ENCODE measurements at places on chromosomes 3 and 15.

DNA sequence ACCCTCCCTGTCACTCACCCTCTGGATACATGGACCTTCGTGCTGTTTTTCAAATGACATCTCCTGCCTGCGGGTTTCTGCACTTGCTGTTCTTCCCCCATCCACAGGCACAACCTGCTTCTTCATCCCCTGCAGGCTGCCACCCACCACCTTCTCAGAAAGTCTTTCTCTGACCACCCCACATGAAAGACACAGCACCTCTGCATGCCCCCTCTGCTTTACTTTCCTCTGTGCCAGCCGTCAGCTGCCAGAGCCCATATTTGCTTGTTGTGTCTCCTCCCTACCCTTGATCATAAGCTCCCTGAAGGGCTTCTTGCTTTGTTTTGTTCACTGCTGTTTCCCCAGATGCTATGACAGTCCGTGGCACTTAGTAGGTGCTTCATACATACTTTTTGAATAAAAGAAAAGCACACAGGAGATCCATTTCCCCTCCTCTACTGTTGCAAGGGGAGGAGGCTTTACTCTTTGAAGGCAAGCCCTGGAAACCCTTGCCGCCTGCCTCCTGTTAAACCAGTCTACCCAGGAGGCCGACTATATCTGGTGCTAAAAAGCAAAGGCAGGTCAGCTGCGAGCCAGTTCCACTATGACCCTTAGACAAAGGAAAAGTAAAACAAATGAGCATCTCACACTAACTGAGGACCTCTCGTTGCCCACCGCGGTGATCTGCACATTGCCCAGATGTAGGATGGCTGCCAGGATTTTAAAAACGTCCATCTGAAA is 31.9 kb downstream of the MYO5C start:
- no peak for DNase-seq

- no peak for DNase-seq
These were observed 239.0 kb upstream of the KCNMB2 start for GRCh38 chr3:178297199-178297598.

- DNase-seq = no peak
These were observed 14.4 kb upstream of the KY start for GRCh38 chr3:134665243-134665642.

- no peak for DNase-seq
These were observed 11.8 kb downstream of the GP5 start for GRCh38 chr3:194387276-194387675.

- no peak for DNase-seq
These were observed 51.0 kb upstream of the KLF13 start for GRCh38 chr15:31275331-31276262.

GRCh38 chr15:73758461-73758860 is 5.3 kb upstream of the INSYN1 start:
- DNase-seq = no peak

DNA sequence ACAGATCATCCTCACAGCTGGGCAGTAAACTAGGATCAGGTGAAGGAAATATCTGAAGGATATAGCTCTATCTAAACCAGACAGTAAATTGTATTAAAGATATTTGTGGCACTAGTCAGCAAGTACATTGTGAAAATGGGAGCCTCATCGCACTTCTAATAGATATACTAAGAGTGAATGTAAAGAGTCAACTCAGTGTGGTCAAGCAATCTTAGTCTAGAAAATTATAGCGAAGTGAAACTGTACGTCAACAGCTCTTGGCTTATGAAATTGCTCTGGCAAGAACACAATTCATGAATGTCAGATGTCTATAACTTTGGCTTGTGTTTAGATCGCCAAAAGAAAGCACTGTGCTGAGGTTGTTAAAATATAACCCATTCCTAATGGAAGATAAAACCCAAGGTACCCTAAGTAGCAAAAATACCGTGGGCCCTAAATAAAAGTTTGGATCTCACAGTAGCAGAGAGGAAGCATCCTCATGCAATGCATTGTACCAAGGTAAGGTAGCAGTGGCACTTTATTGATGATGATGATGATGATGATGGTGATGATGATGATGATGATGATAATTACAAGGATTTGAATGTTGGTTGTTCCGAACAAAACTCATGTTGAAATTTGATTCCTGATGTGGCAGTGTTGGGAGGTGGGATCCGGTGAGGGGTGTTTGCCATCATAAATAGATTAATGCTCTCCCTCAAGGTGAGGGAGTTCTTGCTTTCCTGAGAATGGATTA is 228.5 kb downstream of the UNC13C start:
- DNase-seq = no peak

GRCh38 chr3:148379763-148380382 is 317.8 kb upstream of the AGTR1 start:
- DNase-seq = no peak

DNA sequence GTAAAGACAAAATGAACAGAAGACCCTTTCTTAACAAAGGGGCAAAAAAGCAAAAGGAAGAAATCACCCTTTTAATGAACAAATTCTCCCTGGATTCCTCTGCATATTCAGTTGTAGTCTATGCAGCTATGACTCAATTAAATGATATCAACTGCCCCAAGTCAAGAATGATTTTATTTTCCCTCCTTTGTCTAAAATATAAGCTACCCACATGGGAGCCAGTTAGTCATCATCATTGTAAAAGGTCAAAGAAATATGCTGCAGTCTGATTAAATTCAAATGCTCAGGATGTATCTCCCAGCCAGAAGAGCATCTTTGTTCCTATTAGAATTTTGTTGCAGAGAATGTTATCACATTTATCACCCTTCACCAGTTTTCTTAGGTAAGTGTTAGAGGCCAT is 84.0 kb downstream of the SST start:
- DNase-seq = no peak

DNA sequence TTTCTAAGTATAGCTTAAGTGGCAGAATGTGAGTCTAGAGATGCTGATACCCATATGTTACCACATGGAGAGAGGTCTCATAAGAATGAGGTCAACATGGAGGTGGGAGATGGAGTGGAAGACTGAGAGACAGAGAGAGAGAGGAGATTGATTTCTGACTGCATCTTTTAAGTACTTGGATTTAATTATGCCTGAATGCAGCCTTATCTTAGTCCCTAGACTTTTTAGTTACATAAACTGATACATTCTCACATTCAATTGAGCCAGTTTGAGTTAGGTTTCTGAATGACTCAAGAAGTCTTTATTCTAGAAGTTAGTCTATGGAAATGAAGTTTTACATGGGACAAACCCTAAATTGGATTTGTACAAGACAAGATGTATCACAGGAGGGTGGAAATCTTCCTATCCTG is 58.5 kb upstream of the TNFSF10 start:
- no peak for DNase-seq

GRCh38 chr3:172552607-172553006 is 29.4 kb upstream of the TNFSF10 start:
- DNase-seq = no peak

DNA sequence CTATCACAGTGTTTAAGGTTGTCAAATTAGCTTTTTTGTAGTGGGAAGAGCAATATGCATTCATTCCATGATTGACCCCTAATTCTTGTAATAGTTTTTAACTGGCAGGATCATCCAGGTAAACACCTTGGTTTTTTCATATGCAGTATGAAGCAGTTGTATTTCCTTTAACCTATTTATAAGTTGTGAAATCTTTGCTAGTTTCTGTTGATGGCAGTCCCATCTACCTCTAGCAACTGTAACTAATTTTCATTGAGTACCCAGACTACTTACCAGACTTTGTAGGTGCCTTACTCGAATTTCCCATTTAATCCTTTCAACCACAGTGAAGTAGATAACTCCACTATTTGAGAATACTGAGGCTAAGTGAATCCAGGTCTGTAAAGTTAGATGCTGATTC is 6.1 kb downstream of the FXR1 start:
- no peak for DNase-seq

DNA sequence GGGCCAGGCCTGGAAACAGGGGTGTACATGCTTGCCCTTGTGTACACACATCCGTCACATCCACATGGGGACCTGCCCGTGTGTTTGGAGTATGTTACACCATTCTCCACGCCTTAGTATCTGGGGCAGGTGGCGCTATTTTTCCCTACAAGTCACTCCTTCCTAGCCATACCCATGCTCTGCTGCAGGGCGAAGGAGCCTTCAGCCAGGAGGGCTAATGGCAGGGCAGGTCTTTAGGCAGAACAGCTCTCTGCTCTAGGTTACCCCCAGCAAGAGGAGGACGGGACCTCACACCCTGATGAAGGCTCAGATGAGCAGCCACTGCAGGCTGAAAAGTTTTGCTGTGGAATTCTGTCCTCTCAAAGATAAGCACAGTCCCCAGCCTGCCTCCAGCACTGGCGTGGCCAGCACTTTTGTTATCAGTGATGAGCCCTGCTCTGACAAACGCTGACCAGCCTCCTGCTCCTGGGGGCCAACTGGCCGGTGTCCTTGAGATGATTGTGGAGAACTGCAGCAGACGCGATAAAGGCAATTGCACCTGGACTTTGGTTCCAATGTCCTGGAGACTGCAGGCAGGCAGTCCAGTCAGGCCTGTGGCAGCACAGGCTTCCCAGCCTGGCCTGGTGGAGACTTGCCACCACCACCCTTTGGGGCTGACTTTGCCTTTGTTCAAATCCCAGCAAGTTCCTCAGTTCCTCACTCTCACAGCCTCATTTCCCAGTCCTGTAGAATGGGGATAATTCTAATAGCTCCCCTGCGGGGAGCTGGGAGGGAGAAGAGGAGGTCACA is 19.8 kb upstream of the PIGZ start:
- DNase-seq = no peak

DNA sequence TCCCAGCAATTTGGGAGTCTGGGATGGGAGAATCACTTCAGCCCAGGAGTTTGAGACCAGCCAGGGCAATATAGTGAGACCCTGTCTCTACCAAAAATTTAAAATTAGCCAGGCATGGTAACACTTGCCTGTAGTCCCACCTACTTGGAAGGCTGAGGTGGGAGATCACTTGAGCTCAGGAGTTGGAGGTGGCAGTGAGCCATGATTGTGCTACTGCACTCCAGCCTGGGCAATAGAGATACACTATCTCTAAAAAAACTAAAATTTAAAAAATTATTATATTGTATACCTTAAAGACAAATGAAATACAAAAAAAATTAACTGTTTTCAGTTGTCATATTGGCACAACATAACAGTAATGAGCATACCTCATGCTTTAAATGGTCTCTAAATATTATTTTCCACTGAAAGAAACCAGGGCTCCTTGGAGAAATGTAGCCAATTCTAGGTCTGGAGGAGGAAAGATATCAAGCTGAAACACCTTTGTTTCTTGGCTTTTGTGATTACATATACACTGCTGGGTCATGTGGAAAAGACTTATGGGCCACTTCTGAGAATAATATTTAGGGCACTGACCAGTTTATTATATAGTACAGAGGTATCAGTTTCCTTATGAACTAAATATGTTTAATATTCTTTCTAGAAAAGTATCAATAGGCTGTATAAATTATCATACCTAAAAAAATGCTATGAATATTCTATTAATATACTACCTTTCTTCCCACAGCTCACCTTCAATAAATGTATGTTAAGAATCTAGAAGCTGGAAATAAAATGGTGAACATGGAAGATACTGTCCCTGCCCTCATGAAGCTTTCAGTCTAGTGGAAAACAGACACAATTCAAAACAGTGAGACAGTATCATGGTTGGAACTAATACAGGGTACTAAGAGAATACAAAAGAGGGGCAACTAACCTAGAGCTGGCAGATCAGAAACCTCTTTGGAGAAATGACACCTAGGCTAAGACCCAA is 119.5 kb downstream of the TMCC1 start:
- no peak for DNase-seq

DNA sequence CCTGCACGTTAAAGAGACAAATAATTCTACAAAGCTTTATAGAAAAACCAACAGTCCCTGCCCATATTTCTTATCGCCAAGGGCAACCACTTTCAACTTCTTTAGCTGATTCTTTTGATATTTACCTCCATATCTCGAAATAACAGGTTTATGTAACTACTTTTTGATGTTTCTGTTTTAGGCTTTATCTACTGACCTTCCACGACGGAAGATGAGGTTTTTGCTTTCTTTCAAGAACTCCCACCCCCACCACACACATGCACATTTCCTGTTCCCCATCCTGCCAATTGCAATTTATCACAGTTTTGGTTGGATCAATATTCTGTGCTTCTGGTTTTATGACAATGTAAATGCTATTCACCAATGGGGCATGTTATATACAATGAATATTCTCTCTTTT is 330.4 kb upstream of the ICE2 start:
- no peak for DNase-seq

GRCh38 chr3:196948442-196949284 is 6.3 kb upstream of the NCBP2 start:
- no peak for DNase-seq

- DNase-seq = no peak
These were observed 23.3 kb downstream of the CFAP161 start for GRCh38 chr15:81157195-81157938.

DNA sequence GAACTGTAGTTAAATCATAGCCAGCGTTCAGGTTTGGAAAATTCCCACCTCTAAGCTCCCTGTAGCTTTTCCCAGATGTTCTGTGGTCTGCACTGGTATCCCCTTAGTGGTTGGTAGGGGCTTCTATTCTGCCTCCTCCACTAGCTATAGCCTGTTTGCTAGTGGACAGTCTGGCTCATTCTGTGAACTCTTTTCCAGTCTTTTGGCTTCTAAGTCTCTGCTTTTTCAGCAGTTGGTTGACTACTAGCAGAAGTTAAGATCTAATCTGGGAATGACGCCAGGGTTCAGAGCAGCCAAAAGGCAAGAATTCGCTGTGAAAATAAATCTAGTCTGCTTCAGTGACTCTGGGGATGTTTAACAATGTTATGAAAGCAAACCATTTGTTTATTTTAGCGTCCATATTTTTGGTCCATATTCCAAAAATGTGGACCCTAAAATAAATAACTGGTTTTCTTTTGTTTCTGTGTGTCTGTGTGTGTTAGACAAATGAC is 73.7 kb upstream of the WDR72 start:
- DNase-seq = peak; percentile 7

- no peak for DNase-seq
These were observed 66.8 kb downstream of the CHL1 start for GRCh38 chr3:263393-263792.

- DNase-seq = no peak
These were observed 88.5 kb upstream of the LRRFIP2 start for GRCh38 chr3:37262816-37263393.

GRCh38 chr3:130826516-130827182 is 67.2 kb upstream of the ATP2C1 start:
- DNase-seq = no peak
